Activated CD8-positive, alpha-beta memory T cell treated with anti-CD3 and anti-CD28 coated beads for 1 hour (primary cell): ENCODE measurements at places on chromosomes 6 and 20.

- no peak for DNase-seq
Measured at GRCh38 chr6:15755526-15755925, 92.7 kb upstream of the DTNBP1 start.

DNA sequence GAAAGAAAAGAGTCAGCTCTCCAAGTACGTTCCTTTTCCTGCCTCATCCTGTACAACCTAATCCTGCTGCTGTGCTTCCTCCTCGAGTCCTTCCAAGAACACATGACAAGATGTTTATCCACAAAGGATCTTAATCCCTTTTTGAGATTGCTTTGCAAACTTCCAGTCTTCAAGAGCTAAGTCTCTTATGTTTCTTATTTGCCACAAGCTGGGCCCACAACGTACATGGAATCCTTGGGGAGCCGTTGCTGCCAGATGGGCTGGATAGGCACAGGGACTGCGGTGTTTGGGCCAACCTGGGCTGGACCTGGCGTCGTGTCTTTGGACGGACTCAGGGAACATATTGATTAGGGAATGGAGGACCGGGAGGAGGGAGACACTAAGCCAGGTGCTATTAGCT lies 79.7 kb upstream of the AFDN start:
- no peak for DNase-seq

GRCh38 chr6:157905590-157906342 lies 75.9 kb upstream of the SYNJ2 start:
- DNase-seq = no peak

GRCh38 chr6:101290346-101290745 lies 103.2 kb upstream of the GRIK2 start:
- DNase-seq = no peak

- DNase-seq = no peak
Measured at GRCh38 chr6:15894973-15895725, 232.3 kb upstream of the DTNBP1 start.

DNA sequence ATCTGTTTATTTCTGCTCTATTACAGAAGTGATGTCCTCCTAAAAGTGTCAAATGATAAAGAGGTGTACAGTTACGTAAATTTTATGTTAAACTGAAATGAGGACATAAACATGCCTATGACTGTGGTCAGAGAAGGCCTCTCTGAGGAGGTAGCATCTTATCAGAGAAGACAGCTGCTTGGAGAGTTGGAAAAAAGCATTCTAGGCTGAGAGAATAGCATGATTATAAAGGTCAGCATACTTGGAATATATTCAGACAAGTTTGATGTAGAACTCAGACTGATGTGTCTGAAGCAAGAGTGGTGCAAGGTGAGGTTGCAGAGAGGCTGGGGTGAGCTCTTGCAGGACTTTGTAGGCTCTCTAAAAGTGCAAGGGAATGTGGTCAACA lies 3.1 kb upstream of the PCNA start:
- no peak for DNase-seq

GRCh38 chr6:44630125-44631028 lies 242.9 kb downstream of the CDC5L start:
- DNase-seq = no peak

DNA sequence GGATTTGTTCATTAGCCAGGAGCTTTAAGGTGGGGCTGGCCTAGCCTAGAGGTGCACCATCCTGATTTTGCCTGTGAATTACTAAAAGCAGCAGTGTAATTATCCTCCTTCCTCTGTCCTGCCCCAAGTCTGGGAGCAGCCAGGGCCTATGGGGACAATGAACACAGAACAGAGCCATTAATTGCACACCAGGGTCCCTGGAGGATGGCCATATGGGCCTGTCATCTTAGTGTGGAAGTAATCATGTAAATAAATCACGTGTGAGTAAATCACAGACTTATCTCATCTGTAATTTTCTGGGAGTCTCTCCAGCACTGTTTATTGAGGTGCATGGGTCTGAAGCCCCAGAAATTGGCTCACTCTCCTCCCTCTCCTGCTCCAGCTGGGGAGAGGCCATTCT lies 176.3 kb downstream of the LRFN2 start:
- DNase-seq = no peak

GRCh38 chr6:71537717-71538116 lies 249.1 kb downstream of the OGFRL1 start:
- DNase-seq = no peak

GRCh38 chr20:2116170-2116940 lies 14.7 kb downstream of the STK35 start:
- no peak for DNase-seq

DNA sequence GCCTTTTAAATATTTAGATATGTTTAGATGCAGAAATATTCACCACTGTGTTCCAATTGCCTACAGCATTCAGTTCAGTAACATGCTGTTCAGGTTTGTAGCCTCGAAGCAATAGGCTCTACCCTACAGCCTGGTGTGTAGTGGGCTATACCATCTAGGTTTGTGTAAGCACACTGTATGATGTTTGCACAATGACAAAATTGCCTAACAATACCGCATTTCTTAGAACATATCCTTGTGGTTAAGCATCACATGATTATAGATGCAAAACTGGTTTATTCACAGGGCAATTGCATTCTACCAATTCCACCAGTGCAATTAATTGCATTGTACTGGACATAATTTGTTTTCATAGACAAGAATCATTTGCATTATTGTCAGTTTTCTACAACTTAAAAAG lies 7.9 kb upstream of the SLC22A16 start:
- DNase-seq = no peak

DNA sequence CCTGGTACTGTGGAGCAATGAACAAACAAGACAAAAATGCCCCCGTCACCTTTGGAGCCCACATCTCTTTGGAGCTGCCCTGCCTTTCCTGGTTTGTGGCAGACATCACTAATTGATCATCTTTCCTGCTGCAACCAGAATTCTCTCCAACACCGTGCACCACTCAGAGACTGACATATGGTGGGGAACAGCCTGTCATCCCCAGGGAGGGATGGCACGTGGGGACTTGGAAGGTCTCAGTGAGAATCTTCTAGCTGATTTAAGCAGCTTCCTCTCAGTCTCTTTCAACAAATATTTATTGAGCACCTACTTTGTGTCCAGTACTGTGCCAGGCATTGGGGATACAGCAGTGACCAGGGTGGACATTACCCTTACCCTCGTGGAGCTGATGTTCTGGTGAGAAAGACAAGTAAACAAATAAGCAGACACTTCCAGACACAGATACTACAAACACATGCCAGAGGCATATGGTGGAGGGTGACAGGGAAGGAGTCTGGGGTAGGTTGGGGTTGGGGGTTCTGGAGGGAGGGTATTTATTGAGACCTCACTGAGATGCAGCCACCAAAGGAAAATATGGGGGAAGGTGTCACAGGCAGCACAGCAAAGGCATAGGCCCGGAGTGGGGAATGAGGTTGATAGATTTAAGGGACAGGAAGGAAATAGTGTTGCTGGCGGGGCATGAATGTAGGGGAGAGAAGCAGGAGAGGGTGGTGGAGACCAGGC lies 82.3 kb downstream of the CEBPB start:
- DNase-seq = no peak

GRCh38 chr6:46979206-46979605 lies 57.5 kb upstream of the ADGRF5 start:
- DNase-seq = no peak

DNA sequence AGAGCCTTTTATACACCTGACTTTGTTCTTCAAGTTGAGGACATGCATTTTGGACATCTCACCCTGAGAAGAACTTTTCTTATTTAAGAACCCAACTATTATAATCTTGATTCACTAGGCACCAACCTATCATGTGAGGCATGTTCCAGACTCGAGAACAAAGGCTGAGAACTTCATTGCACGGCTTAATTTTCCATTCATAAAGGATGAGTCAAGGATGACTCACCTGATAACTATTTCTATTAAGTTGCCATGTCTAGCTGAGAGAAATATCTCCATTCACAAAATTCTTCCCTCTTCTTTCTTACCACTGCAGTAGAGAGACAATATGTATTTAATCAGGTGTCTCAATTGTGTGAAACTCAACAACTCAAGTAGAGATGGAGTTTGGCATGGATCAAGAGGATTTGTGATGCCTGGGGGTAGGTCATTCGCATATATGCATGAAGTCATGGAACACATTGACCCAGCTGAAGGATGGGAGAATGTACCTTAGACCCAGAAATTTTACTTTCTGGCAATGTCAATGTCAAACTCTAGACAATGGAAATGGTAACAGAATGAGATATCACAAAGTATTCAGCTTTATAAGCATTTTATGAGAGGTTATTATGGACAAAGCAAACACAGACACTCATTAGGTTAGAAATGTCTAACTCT lies 208.7 kb upstream of the PRND start:
- DNase-seq = no peak

DNA sequence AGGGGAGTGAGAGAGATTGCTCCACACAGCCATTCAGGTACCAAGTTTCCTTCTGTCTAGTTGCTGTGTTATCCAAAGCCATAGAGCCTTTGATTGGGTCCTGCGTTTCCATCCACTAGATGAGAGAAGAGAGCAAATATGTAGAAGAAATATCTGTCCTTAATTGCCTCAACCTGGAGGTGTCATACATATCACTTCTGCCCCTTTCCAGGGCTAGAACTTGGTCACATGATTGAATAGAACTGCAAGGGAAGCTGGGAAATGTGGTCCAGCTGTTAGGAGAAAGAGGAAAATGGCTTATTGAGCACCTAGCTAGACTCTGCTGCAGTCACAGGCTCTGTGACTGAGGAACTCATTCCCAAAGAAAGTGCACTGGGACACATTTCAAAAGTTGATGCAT lies 115.6 kb upstream of the JAG1 start:
- DNase-seq = no peak

DNA sequence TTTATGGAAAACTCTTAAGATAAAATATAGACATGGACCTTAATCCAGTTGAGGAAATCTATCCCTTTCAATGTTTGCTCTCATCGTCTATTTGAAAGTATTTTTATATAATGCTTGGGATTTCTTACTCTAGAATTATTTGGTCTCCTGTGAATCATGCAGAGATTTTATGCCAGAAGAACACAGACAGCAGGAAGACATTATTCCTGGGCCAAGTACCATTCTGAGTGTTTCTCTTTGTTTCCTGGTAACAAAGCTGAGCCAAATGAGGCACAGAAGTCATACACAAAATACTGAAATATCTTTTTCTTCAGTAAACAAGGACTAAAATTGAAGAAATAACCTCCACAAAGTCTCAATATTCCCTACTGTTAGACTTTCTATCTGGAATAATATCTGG lies 538.2 kb upstream of the EYS start:
- no peak for DNase-seq

DNA sequence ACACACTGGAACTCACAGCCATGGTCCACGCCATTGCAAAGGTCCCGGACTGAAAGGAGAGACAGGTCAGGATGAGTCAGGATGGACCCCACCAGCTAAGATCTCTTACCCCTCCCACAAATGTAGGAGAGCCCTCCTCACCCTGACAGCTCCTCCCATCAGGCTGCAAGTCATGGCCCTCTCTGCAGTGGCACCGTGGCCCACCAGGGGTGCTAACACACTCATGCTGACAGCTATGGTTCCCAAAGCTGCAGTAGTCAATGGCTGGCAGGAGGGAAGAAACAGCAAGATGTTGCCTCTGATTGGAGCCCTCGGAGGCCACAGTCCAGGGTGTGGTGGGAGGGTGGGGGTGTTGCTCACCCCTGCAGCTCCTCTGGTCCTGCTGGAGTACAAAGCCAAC lies 5.7 kb upstream of the RBPJL start:
- DNase-seq = no peak

DNA sequence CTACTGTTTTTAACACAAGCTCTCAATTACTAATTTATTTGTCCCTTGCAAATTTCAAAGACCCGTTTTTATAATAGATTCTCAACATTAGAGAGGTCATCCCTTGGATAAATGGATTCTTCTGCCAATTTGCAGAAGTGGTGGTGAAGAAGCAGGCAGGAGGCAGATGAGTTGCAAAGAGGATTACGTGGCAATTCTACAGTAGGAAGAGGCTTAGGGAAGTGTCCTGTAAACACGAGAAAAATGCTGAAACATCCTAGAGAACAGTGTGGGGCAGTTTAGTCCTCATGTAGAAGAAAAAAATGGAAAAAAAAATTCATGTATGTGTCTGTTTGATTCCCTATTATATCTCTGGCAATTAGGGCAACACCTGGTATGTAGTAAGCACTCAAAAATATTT lies 87.6 kb downstream of the BMP2 start:
- DNase-seq = no peak

DNA sequence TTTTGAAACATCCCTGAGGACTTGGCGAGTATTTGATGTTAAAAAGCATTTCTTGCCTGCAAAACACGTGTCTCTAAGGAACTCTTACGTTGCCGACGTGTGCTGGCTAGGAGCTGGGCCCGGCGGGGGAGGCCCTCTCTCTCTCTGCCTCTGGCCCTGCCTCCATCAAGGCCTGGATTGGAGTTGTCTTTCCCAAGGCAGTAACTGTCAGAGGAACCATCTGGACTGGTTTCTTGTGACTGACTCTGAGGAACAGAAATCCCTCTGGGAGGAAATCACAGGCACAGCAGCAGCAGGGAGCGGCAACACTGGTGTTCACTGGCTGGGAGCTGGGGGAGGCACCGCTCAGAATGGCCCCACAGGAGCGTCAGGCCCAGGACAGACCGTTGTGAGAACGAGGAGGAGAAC lies 244.2 kb downstream of the NRN1 start:
- DNase-seq = no peak
